ENCODE measurements at places on chromosomes 13 and 19.

DNA sequence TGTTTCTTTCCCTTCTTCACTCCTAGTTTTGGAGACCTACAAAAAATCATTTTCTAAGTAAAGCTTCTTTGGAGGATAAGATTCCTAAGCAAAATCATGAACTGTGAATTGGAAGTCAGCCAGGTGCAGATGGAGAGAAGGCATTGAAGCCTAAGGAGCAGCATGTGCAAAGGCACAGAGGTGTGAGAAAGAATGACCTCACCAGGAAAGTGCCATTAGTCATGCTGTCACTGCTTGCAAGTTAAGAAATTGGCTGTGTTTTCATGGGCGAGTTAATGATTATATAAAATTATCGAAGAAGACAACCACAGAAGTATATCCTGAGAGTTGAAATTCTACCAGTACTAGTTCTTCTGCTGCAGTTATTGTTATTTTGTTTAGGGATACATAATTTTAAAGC is 80.3 kb upstream of the KLHL1 start:
- DNase-seq: no peak

DNA sequence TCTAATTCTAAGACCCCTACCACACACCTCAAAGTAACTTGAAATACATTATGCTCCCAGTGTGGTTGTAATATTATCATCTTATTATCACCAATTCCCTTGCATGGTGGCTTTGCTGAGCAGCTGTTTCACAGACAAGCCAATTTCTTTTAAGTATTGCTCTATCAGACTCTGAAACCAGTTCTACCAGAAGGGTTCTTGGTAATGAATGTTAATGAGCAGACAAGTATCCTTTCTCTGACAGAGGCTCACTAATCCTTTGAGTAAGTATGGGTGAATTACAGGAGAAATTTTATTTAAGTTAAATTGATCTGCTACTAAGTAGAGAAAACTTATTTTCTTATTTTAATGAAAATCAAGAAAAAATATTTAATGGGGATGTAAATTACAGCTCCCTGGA is 326.0 kb downstream of the GPC6 start:
- DNase-seq: no peak

- no peak for DNase-seq
Measured at GRCh38 chr13:92538164-92538563, 688.4 kb upstream of the GPC6 start.

DNA sequence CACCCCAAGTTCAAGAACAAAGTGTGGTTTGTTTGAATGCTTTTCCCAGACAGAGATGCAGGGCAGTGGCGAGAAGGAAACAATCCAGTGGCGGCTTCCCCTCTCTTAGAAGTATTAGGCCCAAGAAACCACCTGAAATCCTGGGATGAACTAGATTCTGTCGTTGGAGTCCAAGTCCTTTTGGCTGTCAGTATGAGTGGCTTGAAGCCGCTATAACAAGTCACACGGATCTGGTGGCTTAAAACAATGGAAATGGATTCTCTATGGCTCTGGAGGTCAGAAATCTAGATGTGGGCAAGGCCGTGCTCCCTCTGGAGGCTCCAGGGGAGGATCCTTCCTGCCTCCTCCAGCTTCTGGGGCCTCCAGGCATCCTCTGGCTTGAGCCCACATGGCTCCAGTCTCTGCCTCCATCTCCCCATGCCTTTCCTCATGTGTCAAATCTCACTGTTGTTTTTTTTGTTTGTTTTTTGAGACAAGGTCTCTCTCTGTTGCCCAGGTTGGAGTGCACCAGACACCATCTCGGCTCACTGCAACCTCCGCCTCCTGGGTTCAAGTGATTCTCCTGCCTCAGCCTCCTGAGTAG is 97.7 kb downstream of the GNG7 start:
- no peak for DNase-seq

DNA sequence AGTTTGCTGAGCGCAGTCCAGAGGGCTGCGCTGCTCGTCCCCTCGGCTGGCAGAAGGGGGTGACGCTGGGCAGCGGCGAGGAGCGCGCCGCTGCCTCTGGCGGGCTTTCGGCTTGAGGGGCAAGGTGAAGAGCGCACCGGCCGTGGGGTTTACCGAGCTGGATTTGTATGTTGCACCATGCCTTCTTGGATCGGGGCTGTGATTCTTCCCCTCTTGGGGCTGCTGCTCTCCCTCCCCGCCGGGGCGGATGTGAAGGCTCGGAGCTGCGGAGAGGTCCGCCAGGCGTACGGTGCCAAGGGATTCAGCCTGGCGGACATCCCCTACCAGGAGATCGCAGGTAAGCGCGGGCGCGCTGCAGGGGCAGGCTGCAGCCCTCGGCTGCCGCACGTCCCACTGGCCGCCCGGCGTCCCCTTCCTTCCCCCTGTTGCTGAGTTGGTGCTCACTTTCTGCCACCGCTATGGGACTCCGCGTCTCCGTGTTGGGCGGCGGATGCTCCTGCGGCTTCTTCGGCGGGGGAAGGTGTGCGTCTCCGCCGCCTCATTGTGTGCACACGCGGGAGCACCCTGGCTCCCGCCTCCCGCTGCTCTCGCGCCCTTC is 772 bp downstream of the GPC6 start:
- DNase-seq: no peak

DNA sequence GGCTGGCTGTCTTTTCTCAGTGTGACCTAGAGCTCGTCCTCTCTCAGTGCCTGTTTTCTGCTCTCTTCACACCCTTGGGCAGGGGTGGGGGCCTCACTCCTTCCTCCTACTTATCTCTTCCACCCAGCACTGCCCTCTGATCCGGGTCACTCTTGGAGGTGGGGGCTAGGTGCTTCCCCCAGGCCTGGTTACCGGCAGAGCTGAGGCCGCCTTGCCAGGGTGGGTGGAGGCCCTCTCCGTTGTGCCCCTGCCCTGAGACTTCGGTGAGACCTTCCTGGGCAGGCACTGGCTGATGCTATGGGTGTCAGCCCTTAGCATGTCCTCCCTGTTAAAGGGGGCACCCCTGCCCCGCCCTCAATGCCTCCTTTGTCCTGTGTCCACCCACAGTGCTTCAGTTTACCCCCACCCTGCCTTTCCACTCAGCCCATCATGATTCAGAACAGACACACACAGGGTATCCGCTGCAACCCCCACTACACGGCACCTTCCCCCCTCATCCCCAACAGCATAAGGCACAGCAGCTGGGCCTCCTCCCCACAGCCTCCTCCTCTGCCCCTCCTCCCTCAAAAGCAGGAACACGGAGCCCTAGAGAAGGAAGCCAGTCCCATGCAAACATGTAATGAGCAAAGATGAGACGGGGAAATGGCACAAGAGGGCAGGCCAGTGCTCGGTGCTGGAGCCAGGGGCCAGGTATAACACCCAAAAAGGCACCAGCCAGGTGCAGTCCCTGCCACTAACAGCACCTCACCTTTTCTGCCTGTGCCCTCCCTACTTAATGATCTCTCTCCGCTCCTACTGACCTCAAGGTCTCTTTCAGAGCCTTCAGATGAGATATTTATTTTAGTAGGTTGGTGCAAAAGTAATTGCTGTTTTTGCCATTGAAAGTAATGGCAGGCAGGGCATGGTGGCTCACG is 9.8 kb downstream of the ZGLP1 start:
- no peak for DNase-seq

DNA sequence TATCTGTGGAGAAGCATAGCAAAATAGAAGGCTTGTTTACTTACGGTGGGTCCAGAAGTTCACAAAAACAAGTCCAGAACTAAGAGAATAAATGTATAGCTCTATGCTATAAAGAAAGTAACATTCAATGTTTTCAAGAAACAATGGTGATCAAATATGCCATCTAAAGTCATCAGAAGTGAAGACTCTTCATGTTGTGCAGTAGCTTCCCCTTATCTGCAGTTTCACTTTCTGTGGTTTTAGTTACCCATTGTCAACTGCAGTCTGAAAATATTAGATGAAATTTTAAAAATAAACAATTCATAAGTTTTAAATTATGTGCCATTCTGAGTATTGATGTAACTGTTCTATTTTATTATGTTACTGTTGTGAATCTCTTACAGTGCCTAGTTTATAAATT is 72.5 kb downstream of the EDNRB start:
- DNase-seq: no peak

DNA sequence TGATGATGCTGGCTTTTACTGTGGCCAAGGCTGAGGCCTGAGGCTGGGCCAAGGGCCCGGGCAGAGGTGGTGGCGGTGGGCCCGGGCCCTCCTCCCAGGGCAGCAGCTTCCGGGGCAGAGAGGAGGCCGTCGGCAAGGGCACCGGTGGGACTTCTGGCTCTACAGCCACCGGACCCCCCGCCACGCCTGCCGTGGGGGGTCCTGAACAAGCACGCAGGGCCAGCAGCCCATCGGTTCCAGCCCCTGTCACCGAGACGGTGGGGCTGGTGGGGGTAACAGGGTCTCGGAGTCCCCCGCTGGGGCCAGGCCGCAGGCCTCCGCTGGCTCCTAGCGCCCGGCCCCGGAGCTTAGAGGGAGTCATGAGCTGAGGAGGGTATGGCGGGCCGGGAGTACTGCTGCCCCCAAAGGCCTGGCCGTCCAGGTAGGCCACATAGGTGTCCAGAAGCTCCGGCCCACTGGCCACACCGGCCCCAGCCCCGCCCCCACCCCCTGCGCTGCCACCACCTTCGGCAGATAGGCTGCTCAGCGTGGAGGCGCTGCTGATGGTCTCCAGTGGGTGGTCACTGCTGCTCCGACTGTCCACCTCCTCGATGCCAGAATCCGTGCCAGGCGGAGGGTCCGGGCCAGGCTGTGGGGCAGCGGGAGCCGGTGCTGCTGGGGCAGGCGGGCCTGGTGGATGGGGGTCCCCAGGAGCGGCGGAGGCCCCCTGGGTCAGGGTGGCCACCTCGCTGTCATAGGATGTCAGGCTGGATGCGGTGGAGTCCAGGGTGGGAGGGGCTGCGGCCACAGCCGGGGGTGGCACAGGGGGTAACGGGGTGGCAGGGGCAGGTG is 17.3 kb downstream of the C19orf81 start:
- DNase-seq: no peak

GRCh38 chr19:35272122-35272719 is 3.5 kb downstream of the USF2 start:
- DNase-seq: no peak

All from T follicular helper cell (primary cell).